GM13977 (cell line): ENCODE measurements at places on chromosomes 4 and X.

DNA sequence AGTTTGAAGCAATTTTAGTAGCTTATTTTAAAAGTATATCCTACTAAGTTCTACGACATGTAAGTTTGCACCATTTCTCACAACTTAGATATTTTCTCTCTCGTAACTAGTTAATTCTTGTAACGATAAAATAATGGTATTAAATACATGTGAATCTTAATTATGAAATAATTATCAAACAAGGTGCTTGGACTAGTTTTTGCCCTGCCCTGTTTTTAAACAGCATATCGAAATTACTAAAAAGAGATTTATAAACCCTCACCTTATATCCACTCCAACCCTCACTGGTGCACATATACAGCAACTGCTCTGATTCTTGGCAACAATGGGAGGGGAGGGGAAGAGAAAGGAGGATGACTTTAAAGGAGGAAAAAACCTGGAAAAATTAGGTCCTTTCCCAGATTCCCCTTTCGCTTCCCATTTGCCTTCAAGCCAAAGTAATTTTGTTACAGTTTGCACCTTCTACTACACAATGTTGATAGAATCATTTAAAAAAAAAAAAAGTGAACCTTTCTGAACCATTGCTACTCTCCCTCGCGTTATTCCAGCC, 820 bp upstream of the MAB21L2 start:
- no peak for DNase-seq

- no peak for DNase-seq
These were observed 353.6 kb upstream of the RPS6KA3 start for GRCh38 chrX:20620306-20620705.

DNA sequence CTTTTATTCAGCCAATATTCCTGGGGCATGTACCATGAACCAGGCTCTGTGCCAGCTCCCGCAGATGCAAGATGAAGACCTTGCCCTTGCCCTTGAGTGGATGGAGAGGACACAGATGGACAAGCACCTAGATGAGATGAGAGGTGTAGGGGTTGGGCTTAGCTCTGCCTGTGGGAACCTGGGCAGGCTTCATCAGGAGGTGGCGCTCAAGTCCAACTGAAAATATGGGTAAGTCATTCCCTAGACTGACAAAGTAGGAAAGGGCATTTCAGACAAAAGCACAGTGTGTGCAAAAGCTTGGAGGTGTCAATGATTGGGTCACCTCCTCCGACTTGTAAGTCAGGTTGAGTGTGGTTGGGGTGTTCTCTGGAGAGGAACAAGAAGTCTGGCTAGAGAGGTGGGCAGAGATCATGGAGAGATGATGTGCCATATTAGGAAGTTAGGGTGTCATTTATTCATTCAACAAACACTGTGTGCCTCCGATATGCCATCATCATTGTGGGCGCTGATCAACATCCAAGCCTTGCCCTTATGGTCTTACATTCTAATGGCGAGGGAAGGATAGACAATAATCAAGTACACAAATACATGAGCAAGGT, 64.6 kb downstream of the ANAPC4 start:
- DNase-seq: peak; percentile 36

DNA sequence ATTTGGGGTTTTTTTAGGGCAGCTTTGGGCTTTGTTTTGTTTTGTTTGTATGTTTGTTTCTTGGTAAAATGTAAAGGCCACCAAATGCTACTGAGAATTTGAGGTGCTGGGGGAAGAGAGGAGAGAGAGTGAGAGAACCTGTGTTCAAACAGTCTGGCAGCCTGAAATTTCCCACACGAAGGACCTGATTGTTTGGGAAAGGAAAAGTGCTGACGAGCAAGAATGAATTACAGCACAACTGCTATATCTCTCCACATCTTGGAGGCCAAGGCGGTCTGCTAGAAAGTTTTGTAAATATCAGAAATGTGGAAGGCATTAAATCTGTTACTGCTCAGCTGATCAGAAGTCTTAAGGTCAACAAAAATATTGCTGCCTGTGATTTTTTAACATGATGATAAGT, 170.5 kb downstream of the PALLD start:
- no peak for DNase-seq

DNA sequence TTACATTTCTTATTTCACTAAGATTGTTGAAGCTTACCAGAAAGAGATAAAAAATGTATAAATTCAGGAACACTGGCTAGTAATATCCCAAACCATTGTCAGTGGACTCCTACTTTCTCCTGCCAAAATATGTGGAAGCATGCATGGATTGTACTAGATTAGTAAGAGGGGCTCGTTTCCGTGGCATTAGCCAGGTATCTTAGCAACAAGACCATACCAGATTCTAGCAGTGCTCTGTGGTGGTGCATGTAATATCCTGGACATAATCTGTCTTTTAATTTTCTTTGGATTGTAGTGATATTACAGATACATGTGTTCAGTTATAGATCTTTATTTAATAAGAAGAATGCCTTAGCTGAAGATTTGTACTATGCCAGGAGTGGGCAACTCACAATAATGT, 371.9 kb upstream of the PITX2 start:
- DNase-seq: no peak

DNA sequence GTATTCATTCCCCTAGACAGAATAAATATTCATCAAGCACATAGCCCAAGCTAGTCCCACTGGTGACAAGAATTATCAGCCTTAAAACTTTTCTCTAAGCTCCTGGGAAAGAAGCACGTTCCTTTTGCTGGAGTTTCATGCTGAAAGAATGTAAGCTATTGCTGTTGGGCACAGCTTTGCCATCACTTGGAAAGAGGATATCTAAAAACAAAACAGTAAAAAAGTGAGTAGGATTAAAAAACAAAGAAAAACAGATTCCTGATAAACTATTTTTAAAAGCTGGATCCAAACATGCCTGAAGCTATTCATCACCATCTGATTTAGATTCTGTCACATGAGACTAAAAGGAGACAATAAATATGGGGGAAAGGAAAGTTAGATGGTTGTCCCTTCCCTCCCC, 176.8 kb downstream of the SCFD2 start:
- DNase-seq: no peak

- DNase-seq: no peak
These were observed 46.5 kb upstream of the SOD3 start for GRCh38 chr4:24748758-24749350.

DNA sequence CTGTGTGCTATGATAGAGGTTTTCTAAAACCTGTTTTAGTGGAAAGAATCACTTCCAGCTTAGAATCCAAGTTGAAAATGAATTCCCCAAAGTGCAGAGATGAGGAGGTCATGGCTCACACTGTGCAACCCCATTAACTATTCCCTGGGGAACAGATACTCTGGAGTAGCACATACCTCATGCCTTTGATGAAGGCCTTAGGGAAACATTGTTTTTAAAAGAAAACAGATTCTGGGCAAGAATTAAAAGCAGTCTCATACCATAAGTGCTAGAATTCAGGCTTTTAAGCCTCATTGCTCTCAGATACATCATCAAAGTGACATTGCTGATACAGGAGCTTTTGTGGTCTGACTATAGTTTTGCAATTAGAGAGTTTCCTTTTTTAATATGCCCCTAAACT, 115.1 kb downstream of the NDST4 start:
- DNase-seq: no peak

DNA sequence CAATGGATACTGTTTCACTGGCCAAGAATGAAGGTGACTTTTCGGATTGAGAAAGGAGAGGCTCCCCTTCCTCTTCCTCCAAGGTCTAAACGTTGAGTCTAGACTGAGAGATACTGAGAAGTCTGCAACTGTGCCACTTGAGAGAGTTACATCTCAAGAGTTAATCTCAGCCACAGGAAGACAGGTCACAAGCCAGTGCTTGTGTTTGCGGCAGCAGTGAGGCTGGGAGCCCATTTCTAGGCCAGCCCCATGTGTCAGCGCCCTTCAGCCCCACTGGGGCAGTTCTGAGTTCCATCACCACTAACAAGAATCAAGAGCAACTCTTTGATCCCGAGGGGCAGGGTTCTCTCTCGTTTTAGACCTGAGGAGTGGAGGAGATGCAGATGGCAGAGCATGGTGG, 7.3 kb upstream of the SEC24D start:
- no peak for DNase-seq

GRCh38 chr4:82044141-82044993, 329.4 kb downstream of the HNRNPD start:
- DNase-seq: no peak

DNA sequence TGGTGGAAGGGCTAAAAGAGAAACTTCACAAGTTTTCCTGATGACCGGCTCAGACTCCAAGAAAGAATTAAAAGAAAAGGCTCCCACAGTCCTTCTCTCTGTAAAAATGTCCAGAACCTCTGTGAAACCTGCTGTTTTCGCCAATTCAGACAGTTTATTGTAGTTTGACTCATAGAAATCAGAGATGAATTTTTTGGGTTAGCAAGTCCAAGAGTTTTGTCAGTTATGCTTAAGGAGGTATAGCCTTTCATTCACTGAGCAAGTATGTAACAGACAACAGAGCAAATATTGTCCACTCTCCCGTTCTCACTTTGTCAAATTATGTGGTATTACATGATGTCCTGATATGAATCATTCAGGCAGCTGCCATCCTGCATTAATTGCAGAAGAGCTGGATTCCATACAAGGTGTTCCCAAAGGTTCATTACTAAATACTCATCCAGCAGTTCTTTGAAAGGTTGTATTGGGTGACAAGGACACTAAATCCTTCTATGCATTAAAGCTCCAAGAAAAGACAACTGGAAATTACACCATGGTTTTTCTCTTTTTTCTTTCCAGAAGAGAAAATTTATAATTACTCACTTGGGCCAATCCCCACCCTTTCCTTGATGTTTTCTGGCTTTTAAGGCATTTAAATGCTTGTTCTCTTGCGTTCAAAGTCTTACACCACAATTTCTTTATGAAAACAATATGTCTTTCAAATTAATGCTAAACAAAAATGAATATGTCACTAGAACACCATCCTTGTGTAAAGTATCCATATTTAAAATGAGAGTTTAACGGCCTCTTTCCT, 30.0 kb upstream of the PLAC1 start:
- DNase-seq: no peak

DNA sequence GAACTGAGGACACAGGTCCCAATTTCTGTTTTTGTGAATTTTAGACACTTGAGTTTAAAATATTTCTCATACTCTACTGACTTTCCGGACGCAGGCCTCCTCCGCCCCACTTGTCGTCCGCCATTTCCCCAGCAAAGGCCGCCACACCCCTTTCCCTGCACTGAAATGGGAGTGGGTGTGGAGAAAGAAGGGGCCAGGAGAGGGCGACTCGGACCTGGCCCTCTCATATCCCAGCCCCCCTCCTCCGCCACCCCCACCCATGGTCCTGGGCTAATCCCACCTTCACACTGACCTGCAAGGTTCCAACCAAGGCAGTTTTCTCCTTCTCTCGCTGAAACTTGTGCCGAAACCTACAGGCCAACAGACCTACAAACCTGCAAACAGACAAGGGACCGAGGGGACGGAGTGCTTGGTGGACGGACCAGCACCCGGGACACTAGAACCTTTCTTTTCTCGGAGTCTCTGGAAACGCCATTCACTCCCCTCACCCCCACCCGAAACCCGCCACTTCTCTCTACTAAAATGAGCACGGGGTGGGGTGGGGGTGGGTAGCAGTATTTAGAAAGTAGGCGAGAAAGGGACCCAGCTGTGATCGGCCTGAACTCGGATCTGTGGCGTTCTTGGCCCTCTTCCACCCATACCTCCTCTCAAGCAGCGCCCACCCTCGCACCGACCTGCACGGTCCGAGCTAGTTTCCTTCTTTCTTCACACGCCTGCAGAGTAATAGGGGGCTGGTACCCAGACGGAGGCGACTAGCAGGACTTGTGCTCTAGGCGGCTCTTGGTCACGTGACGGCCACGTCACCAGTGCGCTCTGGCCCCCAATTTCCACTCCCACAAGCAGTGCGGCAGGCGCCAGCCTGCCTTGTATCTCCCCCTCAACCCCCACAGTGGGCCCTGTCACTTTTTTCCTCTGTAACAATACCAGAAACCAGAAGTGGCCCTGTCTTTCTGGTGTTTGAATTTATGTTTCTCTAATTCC, at the start of gene ARMCX6:
ARMCX6 (minus strand) TSS at position 790 of the 981 bp plus-strand sequence. CDS start 1,380 bp downstream, outside the sequence.
- DNase-seq: peak; percentile 78
